ENCODE measurements at places on chromosomes 1 and 21. TPM values are rescaled to one million over a fixed set of nuclear protein-coding genes. Genes with fewer than 3 reads are reported as not detected.

CACNA1S gene
- not detected for total RNA-seq

GJA5 gene
- 69.8 TPM for total RNA-seq

CYP4X1 gene
- total RNA-seq = 2.1 TPM

OR2L5 gene
- not detected for total RNA-seq

ITLN2 gene
- 0.19 TPM for total RNA-seq

KISS1 gene
- total RNA-seq = not detected

VWA5B1 gene
- 0.16 TPM for total RNA-seq

TMPRSS2 gene
- total RNA-seq = not detected

CD247 gene
- 0.82 TPM for total RNA-seq

HUNK gene
- 0.44 TPM for total RNA-seq

GNG4 gene
- total RNA-seq = 0.11 TPM

EPHB2 gene
- total RNA-seq = 2.0 TPM

RBM15 gene
- total RNA-seq = 12.6 TPM

KRTAP13-2 gene
- total RNA-seq = not detected
